Caudate nucleus (tissue), 63 donors: ENCODE measurements at places on chromosomes 2 and 18.

DNA sequence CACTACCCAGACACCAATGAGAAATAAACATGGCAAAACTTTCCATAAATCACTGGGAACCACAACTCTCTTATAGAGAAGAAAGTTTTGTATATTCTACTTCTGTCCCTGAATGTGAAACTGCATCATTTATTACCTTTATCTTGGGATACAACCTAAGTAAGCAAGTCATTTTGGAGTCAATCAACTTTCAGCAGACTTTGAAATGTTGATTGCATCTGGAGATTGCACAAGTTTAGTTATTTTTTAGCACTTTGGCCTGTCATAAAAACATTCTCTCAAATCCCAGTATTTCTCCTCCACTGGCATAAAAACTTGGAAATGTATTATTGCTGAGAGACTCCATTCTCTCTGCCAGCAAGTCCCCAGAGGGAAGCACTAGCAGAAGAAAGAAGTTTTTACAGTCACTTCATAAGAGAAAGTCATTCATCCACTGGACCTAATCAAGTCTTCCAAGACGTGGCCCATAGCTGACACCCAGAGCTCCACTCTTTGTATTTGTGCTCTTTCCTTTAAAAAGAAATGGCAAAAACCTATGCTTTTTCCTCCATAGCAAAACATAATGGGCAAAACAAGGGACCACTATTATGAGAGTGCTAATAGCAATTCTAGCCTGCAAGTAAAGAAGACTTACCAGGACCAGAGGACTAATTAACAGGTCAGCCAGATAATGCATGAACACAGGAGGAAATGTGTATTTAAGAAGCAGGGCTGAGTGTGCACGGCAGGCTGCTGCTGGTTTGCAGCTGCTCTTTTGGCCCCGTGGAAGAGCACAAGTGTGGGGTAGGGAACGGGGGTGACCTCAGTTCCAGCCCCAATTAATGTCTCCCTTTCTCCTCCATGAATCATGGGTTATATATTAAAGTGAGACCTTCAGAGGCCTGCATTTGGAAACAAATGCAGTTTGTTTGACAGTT is 171.5 kb downstream of the INO80D start:
- no peak for DNase-seq

DNA sequence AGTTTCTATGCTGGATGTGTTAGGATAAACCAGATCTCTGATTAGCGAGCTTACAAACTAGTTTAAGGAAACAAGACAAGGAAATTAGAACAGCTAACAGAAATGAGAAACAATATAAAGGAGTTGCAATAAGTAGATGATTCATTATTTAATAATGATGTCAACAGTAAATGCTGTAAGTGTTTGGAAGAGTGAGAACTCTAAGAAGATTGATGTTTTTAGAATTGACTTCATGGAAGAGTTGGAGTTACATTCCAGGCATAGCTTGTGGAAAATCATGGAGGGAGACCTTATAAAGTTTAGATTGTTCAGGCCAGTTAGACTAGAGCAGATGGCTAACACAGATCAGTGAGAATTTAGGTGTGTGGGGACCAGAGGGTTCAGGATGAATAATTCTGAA is 32.6 kb downstream of the PPP1R1C start:
- DNase-seq, result no peak

DNA sequence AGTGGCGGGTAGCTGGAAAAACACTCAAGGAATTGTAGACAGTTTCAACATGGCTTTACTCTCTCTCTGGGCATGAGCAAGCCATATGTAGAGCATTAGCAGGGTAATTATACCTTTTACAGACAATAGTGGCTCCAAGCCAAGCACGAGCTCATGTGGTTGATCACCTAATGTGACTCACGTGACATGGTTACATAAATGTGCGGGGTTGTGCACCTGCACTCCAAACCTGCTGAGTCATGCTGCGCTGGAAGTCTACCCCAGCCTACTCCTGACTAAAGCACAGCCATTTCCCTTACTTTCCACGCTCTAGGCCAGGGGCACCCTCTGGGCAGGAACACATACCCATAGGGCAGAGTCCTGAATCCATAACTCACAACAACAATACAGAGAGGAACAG is 232.8 kb downstream of the MBD5 start:
- no peak for DNase-seq

DNA sequence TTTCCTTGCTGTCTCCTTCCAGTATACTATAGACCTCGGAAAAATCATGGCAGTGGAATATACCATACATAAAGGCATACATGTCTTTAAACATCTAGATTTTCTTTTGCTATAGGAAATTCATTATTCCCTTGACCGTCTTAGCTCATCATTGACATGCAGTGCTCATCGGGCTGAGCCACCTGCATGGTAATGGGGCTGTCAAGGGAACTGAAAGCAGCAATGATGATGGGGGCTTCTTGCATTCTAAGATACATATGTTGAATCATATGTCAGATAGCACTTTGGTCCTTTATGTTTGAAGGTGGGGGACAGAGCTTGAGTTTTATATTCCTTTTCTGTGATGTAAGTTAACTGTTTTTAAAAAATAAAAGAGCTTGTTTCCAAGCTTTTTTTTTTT is 106.6 kb downstream of the ICA1L start:
- no peak for DNase-seq

DNA sequence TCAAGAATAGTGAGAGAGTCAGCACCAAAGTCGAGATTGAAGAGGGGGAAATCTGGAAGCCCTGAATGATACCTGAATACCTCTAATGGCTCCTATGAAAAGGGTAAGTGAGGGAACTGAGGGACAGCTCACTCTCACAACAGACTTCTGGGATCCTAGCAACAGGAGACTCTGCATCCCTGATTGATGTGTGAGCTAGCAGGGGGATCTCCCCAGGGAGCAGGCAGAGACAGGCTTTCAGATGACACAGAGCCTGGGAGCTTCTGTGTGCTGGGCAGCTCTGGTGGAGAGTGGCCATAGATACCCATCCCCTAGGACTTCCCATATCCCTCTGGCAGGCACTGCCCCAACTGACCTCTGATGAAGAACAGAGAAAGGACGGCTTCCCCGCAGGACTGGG is 206.2 kb downstream of the EXOC6B start:
- DNase-seq, result no peak

DNA sequence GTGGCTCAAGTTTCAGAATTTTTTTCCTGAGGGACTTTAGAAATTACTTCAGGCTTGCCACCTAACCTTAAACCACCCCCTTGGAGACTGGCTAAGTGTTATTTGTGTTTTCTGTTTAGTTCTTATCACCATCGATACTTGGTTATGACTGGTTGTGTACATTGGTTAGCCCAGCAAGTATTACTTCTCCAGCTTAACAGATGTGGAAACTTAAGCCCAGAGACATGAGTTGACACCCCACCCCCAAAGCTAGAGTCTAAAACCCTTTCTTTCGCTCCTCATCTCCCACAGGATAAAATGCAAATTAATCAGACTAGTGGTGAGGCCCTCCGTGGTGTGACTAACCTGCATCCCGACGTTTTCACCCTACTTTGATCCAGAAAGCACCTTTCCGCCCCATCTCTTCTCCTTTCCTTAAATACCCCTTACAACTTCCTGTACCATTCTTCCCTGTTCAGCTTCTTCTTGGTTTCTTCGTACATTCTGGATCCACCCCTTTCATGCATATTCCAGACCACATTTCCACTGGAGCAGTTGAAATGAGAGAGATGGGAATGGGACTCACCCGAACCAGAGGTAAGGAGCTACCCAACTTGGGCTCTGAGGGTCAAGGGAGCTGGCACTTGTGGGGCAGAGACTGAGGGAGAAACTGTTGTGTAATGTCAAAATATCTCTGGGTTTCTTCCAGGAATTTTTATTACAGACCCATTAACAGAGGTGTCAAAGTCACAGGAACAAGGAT is 819 bp upstream of the MAP3K2 start:
- DNase-seq, result no peak

DNA sequence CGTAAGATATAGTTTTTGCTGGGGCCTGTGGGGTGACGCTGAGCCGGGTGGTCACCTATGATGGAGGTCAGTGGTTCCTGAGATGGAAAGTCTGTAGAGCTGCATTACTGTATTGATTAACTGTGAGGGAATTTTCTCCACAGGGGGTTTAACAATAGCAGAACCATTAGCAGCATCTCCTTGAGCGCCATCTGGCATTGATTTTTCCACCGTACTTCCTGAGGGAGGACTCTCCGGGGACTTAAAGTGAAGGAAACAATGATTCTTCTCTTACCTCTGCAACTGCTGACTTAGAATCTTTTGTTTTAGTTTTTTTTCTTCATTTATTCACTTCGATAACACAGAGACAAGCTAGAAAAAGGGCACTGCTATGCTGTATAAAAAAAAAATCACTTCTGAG is 22.6 kb upstream of the RNF125 start:
- no peak for DNase-seq

DNA sequence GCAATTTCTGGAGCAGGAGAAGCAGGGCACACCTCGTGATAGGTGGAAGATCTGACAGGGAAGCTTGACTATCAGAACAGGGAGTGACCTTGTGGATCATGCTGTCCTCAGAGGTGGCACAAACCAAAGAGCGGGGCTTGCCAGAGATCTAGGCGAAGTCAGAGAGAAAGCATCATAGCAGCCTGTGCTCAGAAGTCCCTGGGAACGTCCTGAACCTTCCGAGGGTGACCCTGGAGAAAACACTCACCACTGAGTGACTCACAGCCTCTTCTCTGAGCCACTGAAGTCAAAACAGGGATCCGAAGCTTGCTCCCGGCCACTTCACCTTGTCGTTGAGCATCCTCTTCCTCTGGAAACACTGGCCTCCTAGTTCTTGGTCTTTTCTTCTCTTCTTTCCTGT is 56.7 kb downstream of the IL1R2 start:
- no peak for DNase-seq

- DNase-seq, result peak; percentile 23
Observed at GRCh38 chr18:67104700-67105284, 411.7 kb downstream of the DSEL start.

GRCh38 chr18:9359796-9360195 is 25.2 kb downstream of the TWSG1 start:
- no peak for DNase-seq

GRCh38 chr2:833180-833579 is 117.5 kb upstream of the SNTG2 start:
- no peak for DNase-seq

- DNase-seq, result no peak
Observed at GRCh38 chr2:188607501-188607900, 315.8 kb downstream of the GULP1 start.

GRCh38 chr2:192604295-192604694 is 409.6 kb upstream of the TMEFF2 start:
- DNase-seq, result no peak

DNA sequence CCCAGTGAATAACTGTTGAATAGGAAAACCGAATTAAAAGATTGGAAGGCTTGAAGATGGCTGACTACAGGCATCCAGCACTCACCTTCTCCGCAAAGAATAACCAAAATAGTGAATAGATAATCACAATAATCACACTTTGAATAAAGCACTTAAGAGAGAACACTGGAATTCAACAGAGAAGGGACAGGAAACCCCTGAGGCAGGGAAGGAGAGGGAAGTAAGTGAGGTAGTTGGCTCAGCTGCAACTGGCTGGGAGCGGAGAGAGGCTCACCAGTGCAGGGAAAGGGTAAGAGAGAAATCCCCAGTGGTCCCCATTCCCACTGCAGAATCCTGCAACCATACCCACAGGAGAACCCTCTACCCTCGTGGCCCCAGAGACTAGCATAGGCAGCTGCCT is 246.6 kb upstream of the NCKAP5 start:
- no peak for DNase-seq

- no peak for DNase-seq
Observed at GRCh38 chr18:48132797-48133655, 202.6 kb upstream of the SMAD2 start.

DNA sequence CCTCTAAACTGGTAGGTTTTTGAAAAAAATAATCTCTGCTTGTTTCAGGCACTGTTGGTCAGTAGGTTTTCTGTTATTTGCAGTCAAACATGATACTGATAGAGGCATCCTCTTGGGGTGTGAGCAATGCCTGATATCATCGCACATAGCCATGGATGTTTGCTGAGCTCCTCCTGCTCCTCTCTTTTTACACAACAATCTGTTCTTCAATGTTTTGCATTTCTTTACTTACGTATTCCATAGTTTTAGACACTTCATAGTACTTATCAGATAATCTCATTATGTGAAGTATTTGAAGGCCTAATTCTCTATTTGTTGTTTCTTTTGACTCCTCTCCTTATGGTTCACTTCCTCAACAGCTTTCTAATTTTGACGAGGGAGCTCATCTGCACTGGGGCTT is 23.0 kb upstream of the HS6ST1 start:
- no peak for DNase-seq

DNA sequence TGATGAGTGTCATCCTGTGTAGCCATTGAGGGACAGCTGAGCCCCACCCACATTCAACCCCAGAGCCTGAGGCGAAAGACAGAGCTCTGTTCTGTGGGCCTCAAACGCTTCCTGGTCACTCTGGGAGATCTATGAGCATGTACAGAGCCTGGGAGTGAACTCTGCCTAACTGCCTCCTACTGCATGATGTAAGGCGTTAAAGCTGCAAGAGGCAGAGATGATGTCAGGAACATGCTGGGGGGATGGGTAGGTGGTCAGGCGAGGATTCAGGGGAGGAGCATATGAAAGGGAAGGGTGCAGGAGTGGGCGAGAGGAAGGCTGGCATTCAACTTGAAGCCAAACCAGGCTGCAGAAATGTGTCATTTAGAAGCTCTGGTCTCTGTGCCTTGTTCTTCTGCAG is 181.0 kb downstream of the TFCP2L1 start:
- no peak for DNase-seq

GRCh38 chr2:74130211-74130995 is 17.3 kb downstream of the BOLA3 start:
- DNase-seq, result no peak

DNA sequence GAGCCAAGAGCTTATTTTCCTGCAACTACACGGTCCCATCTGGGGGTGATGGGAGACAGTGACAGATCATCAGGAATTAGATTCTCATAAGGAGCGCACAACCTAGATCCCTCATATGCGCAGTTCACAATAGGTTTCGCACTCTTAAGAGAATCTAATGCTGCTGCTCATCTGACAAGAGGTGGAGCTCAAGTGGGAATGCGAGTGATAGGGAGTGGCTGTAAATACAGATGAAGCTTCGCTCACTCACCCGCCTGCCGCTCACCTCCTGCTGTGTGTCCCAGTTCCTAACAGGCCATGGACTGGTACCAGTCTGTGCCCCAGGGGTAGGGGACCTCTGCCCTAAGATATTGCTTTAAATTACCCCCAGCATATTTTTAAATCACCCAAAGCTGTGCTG is 10.8 kb downstream of the LRRFIP1 start:
- no peak for DNase-seq

DNA sequence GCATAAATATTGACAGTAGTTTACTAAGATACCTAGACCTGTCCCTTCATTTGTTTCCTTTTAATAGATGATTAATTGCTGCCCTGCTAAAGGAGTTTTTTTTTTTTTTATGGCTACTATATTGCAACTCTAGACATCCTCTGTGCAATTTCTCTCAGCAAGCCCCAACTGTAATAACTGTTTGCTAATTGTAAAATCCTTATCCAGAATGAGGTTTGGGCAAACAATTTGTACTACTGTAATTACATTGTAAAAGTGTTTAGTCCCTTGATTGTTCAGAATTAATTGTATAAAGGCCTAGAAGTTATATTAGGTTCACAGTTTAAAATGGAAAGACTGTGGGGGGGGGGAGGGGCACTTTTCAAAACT is 3.7 kb upstream of the MEIS1 start:
- no peak for DNase-seq

GRCh38 chr2:80943487-80943886 is 638.9 kb upstream of the LRRTM1 start:
- no peak for DNase-seq
